ENCODE measurements at places on chromosomes 4 and X. TPM values are rescaled to one million over a fixed set of nuclear protein-coding genes. Genes with fewer than 3 reads are reported as not detected.

The BMP15 gene
- total RNA-seq, result not detected

The NWD2 gene
- total RNA-seq, result not detected

The AGTR2 gene
- not detected for total RNA-seq

The DUSP21 gene
- total RNA-seq, result not detected

The TRIM60 gene
- total RNA-seq, result not detected

The SUPT20HL2 gene
- total RNA-seq, result not detected

The HAUS7 gene
- total RNA-seq, result 24.7 TPM

The PNMA6A gene
- total RNA-seq, result 9.4 TPM

The TNMD gene
- total RNA-seq, result not detected

The BCORL1 gene
- 0.50 TPM for total RNA-seq

The ZAR1 gene
- total RNA-seq, result not detected

The ARMCX6 gene
- 49.6 TPM for total RNA-seq

The CYLC1 gene
- total RNA-seq, result not detected

The CCDC110 gene
- 2.7 TPM for total RNA-seq

The MAGEA9 gene
- total RNA-seq, result not detected

The GLRB gene
- 0.24 TPM for total RNA-seq

The RPS6KA3 gene
- 38.0 TPM for total RNA-seq

The CXCL8 gene
- total RNA-seq, result 11.5 TPM

The IL13RA2 gene
- total RNA-seq, result 206 TPM

The BMX gene
- total RNA-seq, result 0.40 TPM

The ENOX2 gene
- total RNA-seq, result 27.7 TPM

The ANAPC10 gene
- 18.9 TPM for total RNA-seq

The CT45A5 gene
- total RNA-seq, result 35.2 TPM

The LANCL3 gene
- not detected for total RNA-seq

The MED14 gene
- 20.5 TPM for total RNA-seq

The GABRG1 gene
- total RNA-seq, result not detected

The HNRNPDL gene
- total RNA-seq, result 179 TPM

The SLC4A4 gene
- total RNA-seq, result 0.16 TPM

The HELT gene
- not detected for total RNA-seq

The TMEM144 gene
- total RNA-seq, result 26.8 TPM

The DMP1 gene
- total RNA-seq, result not detected

The SPOCK3 gene
- total RNA-seq, result not detected

The WAS gene
- total RNA-seq, result 0.42 TPM

The RNF175 gene
- total RNA-seq, result 0.83 TPM

The GYPE gene
- total RNA-seq, result 0.37 TPM

The HS3ST1 gene
- 1.3 TPM for total RNA-seq

The TECRL gene
- total RNA-seq, result not detected

The SLBP gene
- total RNA-seq, result 81.9 TPM

The XK gene
- 0.26 TPM for total RNA-seq

The MAMLD1 gene
- total RNA-seq, result 0.16 TPM

The RHOXF2 gene
- not detected for total RNA-seq

The NHS gene
- total RNA-seq, result 0.05 TPM

The KCND1 gene
- 0.13 TPM for total RNA-seq

The TRIM75 gene
- total RNA-seq, result not detected

The MPC1L gene
- total RNA-seq, result not detected

The PGAM4 gene
- not detected for total RNA-seq

The SPCS3 gene
- total RNA-seq, result 169 TPM

The TMPRSS11D gene
- total RNA-seq, result not detected

Measured in SK-MEL-5 (cell line).